ENCODE measurements at places on chromosomes 7 and 10.

GRCh38 chr7:6438427-6438826, 9.3 kb downstream of the DAGLB start:
- no peak for DNase-seq

DNA sequence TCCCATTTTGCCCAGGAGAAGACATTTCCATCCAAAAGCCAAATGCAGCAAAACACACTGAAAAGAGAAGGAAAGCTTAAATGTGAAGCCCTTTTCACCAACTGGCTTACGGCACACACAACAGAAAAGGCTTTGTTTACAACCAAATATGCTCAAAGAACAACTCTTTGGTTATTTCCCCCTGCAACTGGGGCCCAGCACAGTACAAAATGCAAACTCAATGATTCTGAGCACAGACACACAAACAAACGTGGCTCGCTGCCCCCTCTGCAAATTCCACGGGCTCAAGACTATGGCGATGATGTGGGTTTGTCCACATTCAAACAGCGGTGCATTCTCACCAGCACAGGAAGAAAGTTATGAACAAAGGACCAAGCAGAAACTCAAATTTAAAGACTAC, 5.3 kb downstream of the CPXM2 start:
- DNase-seq: no peak

GRCh38 chr7:100890653-100891567, 1.4 kb upstream of the UFSP1 start:
- DNase-seq: no peak

- DNase-seq: no peak
Observed at GRCh38 chr10:127303105-127303504, 106.7 kb upstream of the INSYN2A start.

Measured in stimulated activated CD8-positive, alpha-beta memory T cell treated with anti-CD3 and anti-CD28 coated beads, Interleukin-4, amount 100 ng/mL, for 4 hours (primary cell).